CD8-positive, alpha-beta T cell (primary cell): ENCODE measurements at places on chromosomes 11 and 22.

- no peak for DNase-seq
These were observed 138.5 kb upstream of the NCAM1 start for GRCh38 chr11:112822478-112823274.

DNA sequence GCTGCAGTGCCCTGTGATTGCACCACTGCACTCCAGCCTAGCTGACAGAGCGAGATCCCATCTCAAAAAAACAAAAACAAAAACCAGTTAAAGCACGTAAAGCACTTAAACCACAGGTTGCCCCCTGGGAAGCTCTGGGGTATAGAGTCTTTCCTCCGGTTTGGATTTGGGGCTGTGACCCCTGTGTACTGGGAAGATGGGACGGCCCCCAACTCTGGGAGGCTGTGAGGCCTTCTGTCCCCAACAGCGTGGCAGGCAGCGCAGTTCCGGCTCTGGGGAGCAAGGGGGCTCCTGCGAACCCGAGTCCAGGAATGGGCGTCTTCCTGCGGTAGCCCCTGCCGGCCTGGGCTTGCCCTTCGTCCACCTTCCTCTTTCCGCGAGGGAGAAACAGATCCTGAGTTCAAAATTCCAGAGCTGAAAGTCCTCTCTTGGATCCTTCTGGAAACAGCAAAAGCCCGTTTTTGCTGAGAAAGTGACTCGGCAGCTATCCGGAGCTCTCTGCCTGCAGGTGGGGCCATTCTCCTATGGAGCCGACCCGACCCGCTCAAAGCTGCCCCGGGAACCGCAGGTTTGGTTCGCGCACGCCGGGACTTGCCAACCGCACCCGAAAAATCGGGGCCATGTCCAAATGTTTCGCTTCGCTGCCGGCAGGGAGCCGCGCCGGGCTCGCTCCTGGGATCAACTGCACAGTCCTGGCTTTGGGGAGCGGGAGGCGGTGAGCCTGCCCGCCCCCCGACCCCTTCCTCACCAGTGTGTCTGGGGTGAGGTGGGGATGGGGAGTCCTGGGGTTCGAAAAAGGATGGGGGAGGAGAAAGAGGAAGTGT is 36.3 kb upstream of the POLA2 start:
- DNase-seq: peak; percentile 63

- no peak for DNase-seq
These were observed 85.4 kb downstream of the CSTPP1 start for GRCh38 chr11:47021965-47022364.

DNA sequence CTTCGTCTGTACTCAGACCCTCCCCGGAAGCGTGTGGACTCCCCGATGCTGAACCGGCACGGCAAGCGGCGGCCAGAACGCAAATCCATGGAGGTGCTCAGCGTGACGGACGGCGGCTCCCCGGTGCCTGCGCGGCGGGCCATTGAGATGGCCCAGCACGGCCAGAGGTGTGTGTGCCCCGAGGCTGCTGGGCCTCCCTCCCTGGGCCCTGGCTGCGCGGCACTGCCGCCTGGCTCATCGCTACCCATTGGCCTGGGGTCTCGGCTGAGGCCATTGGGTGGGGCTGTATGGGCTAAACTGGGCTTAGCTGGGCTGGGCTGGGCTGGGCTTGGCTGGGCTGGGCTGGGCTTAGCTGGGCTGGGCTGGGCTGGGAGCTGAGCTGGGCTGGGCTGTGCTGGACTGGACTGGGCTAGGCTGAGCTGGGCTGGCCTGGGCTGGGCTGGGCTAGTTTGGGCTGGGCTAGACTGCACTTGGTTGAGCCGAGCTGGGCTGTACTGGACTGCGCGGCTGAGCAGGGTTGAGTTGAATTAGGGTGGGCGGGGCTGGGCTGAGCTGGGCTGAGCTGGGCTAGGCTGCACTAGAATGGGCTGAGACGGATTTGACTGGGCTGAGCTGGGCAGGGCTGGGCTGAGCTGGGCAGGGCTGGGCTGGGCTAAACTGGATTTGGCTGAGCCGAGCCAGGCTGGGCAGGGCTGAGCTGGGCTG is 40.7 kb downstream of the MOB2 start:
- DNase-seq: no peak

GRCh38 chr11:119347242-119347641 is 737 bp upstream of the MFRP start:
- no peak for DNase-seq

- no peak for DNase-seq
These were observed 1.2 kb downstream of the P2RY6 start for GRCh38 chr11:73273222-73273895.

GRCh38 chr11:97087419-97087818 is 697.6 kb downstream of the JRKL start:
- no peak for DNase-seq

GRCh38 chr11:62853279-62853965 is 14.0 kb upstream of the WDR74 start:
- no peak for DNase-seq

- no peak for DNase-seq
These were observed 2.1 kb upstream of the BATF2 start for GRCh38 chr11:64998690-64999431.

- DNase-seq: peak; percentile 30
These were observed 1.1 kb downstream of the OVOL1 start for GRCh38 chr11:65787649-65788622.

DNA sequence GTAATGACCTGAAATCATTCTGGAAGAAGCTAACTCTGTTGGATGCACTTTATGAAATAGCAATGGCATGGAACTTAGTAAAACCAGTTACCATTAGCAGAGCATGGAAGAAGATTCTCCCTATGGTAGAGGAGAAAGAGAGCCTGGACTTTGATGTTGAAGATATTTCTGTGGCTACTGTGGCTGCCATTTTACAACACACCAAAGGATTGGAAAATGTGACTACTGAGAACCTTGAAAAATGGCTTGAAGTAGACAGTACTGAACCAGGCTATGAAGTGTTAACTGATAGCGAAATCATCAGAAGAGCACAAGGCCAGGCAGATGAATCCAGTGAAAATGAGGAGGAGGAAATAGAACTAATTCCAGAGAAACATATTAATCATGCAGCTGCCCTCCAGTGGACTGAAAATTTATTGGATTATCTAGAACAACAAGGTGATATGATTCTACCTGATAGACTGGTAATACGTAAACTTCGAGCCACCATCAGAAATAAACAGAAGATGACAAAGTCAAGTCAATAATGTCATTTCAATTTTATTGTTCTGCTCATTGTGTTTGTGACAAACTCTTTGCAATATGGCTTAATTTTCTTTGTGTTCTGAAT is 2.0 kb downstream of the JRKL start:
- DNase-seq: no peak

- no peak for DNase-seq
These were observed 99.1 kb upstream of the IGLL5 start for GRCh38 chr22:22788460-22789037.

GRCh38 chr11:123381817-123382554 is 48.1 kb upstream of the GRAMD1B start:
- DNase-seq: no peak

DNA sequence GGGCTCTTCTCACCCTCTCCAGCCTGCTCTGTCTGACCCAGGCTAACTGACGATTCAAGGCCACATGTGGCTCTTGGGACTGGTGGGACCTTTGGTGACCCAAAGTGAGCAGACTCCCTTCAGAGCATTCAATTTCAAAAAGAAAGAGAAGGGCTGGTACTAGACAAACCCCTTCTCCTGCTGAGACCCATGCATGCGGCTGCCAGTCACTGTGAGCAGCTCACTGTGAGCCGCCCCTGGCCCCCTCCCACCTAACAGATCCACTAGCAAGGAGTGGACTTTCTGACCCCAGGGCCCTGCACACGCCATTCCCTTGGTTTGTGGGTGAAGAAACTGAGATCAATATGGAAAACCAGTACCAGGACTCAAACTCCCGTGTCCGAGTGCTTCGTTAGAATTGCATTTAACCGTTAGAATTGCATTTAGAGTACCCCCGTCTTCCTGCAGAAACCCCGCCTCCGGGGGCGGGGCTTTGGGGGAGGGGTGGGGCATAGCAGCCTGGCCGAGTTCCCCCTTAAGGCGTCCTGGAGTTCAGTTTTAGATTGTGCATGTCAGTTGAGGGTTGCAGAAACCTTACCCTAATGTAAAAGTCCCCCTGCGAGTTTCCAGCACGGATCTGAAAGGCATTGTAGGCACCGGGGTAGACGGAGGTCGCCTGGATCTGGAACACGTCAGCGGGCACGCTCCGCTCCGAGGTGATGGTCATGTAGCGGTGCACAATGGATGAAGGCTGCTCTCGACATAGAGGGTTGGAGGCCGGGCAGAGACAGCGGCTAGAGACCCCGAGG is 5.1 kb downstream of the EFEMP2 start:
- no peak for DNase-seq

GRCh38 chr22:33569018-33569417 is 351.3 kb downstream of the LARGE1 start:
- no peak for DNase-seq

DNA sequence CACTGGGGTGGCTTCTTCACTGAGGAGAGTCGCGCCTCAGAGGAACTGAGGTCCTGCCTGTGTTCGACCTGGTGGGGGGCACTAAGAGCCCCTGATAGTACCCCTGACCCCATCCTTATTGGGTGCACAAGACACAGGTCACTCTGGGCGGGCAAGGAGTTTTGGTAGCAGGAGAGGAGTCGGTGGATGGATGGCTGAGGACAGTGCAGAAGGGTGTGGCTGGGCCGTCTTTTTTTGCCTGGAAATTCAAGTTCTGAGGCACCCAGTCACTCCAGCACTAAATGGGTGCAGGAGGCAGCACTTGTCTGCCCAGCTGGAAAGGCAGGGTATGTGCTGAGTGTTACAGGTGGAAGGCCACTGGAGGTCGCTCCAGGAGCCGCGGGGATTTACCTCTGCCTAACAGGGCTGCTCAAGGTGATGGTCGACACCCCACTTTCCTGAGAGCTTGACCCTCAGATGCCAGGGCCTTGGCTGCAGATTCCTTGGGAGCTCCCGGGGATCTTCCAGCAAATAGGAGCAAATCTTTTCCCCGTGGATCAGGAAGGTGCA is 960 bp downstream of the TSSC4 start:
- no peak for DNase-seq

GRCh38 chr11:103703437-103703836 is 333.0 kb upstream of the DDI1 start:
- no peak for DNase-seq

- DNase-seq: no peak
These were observed 239.9 kb upstream of the ZC3H12C start for GRCh38 chr11:109853156-109853776.

- no peak for DNase-seq
These were observed 804 bp downstream of the ACER3 start for GRCh38 chr11:76861490-76861953.

DNA sequence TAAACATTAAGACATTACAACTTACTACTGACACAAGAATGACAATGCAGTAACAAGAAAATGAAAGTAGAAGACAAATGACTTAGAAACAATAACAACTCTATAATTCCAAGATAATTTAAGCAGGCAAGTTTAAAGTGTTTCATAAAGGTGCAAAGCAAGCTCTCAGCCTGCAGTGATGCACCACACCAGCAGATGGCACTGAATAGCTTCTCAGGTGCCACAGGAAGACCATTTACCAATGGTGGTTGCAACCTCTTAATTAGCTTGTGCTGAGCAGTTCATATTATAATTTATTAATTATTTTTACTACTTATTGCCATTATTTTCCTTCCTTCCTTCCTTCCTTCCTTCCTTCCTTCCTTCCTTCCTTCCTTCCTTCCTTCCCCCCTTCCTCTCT is 60.6 kb downstream of the NXPE2 start:
- peak; percentile 2 for DNase-seq

DNA sequence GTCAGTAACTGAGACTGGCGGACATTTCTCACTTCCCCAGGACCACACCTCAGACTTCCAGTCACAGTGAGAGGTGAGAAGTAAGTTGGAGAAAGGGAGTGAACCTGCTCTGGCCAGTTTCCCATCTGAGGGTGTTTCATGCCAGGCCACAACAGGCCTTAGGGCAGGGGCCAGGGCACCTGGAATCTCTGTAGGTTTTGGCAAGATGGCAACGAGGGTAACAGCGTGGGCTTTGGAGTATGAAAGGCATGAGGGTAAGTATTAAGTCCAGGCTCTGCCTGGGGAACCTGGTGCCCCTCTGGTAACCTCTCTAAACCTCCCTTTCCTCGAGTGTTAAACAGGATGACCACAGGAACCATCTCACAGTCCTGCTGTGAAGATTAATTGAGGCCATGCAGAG is 28.5 kb upstream of the ABCC8 start:
- no peak for DNase-seq

DNA sequence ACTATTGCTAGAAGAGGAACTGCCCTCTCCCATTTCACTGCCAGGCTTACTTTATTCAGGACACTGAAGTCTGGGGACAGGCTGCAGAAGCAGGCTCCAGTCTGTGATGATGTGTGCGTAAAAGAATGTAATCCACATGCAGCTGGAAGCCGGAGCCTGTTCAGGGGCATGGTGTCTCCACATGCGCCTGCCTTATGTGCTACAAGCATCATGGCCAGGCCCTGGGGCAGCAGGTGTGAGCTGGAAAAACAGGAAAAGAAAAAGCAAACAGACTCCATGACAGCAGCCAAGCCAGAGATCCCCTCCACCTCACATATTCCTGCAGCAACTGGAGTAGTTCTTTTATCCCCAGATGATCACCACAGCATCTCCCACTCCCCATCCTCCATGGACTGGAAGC is 33.4 kb downstream of the ARFGAP2 start:
- DNase-seq: no peak

GRCh38 chr11:19679952-19680828 is 32.4 kb upstream of the NAV2 start:
- no peak for DNase-seq

DNA sequence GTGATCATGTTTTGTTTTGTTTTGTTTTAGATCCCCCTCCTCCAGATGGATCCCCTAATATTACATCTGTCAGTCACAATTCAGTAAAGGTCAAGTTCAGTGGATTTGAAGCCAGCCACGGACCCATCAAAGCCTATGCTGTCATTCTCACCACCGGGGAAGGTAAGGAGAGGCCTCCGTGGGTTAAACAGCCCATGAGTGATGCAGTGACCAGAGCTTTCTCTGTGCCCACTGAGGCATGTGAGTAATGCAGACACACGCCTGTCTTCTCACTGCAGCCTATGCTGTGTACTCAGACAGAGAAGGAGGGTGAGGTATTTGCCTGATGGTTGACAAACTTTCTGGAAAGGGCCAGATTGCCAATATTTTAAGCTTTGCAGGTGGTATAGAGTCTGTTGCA is 73.7 kb upstream of the OR4B1 start:
- DNase-seq: no peak

GRCh38 chr11:44267006-44267749 is 42.8 kb downstream of the ALX4 start:
- DNase-seq: no peak

- no peak for DNase-seq
These were observed 153.4 kb downstream of the CCDC34 start for GRCh38 chr11:27209562-27210005.

- no peak for DNase-seq
These were observed 121.7 kb upstream of the CHORDC1 start for GRCh38 chr11:90344546-90344945.

DNA sequence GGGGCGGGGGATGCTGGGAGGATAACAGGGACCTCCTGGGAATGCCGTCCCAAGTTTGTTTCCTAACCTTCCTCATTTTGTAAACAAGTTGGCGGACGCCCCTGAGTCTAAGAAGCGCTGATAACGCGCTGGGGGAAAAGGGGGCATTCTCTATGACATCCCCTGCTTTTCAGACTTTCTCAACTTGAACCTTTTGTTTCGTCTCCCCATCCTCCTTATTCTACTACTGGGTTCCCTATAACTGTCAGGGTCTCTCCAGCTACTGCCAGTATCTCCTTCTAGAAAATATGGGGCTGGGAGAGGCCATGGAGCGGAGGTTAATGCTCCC is 654 bp downstream of the TMEM86A start:
- no peak for DNase-seq

- DNase-seq: no peak
These were observed 343.8 kb upstream of the ANO3 start for GRCh38 chr11:25988178-25988577.

- no peak for DNase-seq
These were observed 604.9 kb downstream of the BUD13 start for GRCh38 chr11:116167706-116168458.
